ENCODE measurements at places on chromosomes 12 and 14.

DNA sequence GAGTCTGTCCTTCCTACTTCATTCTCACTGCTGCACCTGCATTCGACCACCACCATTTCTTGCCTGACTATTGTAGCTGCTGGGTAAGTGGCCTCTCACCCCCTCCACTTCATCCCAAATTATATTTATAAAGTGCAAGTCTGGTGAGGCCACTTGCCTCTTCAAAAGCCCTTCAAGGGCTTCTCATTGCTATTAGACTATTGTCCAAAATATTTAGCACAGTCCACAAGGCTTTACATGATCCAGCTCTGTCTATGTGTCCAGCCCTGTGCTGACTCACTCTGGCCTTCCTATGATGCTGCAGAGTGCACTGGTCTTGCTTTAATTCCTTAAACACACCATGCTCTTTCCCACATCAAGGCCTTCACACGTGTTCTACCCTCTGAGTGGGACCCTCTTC lies 46.0 kb downstream of the PAH start:
- no peak for DNase-seq

DNA sequence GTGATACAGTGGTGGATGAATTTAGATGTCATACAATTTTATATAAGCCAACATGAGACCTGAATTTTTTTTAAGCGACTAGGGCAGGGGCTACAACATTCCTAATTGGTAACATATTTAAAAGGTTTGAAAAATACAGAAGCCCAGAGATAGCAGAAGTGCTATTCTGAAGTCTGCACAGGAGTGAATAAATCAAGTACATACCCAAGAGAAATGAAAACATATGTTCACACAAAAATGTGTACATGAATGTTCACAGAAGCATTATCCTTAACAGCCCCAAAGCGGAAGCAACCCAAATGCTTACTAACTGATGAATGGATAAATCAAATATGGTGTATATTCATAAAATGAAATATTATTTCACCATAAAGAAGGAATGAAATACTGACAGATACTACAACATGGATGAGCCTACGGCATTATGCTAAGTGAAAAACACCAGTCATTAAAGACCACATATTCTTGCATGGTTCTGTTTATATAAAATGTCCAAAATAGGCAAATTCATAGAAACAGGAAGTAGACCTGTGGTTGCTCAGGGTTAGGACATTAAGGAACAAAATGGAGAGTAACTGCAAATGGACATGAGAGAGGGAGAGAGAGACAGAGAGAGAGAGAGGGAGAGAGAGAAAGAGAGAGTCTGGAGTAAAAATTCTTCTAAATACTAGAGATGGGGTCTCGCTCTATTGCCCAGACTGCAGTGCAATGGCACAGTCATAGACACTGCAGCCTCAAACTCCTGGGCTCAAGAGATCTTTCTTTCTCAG lies 28.0 kb upstream of the GXYLT1 start:
- no peak for DNase-seq

GRCh38 chr14:68263563-68264259 lies 444.1 kb downstream of the RAD51B start:
- DNase-seq = no peak

DNA sequence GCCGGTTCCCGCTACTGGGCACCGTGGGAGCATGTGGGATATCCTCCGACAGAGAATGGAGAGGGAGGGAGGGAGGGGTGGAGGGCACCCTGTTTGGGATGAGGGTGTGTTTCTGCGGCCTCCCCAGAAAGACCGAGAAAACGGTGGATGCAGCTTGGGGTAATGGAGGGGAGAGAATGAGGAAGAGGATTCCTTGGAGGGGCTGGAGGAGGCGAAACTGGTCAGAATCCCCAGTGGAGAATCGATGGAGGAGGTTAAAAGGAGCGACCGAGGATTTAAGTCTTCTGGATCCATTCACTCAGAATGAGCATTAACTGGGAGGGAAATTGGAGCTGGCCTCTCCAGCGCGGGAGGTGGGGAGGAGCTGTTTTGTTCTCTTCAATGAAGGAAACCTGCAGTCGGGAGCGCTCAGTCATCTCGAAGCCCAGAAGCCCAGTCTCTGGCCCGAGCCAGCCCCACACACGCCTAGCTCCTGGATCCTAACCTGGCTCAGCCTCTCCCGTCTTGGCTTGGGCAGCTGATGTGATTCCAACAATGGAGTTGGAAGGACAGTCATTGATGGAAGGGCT lies 581 bp downstream of the ARG2 start:
- no peak for DNase-seq

DNA sequence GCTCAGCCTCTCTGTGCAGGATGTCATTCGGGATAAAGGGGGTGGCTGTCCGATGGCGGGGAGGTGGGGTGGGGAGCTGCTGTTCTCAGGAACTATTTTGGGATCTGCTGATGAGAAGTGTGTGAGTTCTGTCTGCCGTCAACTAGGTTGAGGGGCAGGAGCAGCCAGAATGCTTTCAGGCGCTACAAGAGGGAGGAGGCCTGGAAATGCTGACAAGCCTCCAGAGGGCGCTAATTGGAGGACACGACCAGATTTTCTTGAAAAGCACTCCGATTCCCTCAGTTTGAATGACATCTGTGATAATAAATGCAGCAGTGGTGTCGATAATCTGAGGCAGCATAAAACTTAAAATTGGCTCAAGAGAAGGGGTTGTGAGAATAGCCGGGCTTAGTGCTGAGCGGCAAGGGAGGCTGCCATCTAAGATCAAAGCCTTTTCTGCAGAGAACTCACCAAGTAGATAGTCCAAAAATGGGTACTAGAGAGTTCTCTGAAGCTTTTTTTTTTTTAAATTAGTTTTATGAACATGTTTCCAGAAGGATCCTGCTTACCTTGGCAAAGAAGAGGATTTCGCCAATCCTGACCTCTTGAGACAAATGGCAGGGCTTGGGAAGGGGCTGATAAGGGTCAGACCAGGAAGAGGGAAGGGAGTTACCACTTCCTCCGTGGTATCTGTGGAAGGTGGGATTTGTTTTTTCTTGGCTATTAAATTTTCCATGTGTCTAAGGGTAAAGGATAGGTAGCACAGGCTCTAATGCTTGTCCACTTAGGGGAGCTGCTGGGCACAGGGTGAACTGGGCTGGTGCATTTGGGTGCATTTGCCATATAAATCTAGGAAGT lies 94.4 kb downstream of the CRACR2A start:
- DNase-seq = peak; percentile 8

DNA sequence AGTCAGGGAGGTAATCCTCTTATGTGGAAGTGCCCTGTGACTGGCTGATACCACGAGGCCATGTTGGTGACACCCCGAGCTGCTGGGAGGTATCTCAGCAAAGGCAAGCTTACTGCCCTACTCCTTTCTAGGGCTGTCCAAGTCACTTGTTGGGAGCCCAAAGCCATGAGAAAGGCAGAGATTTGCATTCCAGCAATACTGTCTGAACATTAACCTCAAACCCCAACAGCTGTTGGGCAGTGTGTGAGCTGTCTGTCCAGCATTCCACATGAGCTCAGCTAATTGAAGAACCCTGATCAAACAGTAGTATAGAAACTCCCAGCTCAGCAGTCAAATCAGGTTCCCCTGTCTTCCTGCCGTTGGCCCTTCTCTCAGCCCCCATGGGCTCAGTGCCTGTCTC lies 9.2 kb downstream of the ABHD4 start:
- no peak for DNase-seq

DNA sequence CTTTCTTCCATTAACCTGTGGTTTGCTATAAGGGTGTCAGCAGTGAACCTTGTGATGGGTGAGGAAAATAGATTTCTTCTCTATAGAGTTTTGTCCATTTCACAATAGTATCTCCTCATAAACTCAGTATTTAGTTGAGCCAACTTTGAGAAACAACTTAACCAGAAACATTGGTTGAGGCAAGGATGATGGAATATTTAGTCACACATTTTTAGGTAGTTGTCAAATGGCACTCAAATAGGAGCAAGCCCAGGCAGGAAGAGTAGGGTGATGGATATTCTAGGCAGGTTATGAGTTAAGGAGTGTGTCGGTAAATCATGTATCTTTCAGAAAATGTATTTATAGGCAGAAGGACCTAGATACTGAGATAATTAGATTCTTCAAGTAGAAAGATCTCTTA lies 1267.6 kb downstream of the SLC16A7 start:
- DNase-seq = no peak

- no peak for DNase-seq
Observed at GRCh38 chr12:57759360-57759980, 4.6 kb downstream of the MARCHF9 start.

DNA sequence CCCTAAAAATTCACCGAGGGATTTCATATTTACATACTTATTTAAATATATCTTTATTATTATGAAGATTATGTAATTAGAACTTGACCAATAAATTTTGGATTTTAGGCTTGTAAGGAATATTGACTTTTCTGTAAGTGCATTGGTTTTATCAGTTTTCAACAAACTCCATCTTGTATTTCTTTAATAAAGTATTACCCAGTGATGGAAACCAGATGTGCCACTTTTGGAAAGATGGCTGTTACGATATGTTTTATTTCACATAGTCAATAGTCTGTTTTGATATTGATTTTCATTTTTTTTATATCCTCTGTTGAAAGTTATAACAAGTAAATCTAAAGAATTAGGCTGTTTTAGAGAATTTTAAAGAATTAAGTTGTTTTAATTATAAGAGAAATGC lies 1.8 kb downstream of the MON2 start:
- no peak for DNase-seq

- DNase-seq = no peak
Observed at GRCh38 chr12:69123919-69124638, 115.3 kb upstream of the CPSF6 start.

- no peak for DNase-seq
Observed at GRCh38 chr12:90936230-90937005, 18.6 kb downstream of the CCER1 start.

- no peak for DNase-seq
Observed at GRCh38 chr14:96538990-96539317, 36.8 kb downstream of the PAPOLA start.

GRCh38 chr12:109951136-109951535 lies 45.0 kb downstream of the GIT2 start:
- DNase-seq = no peak

GRCh38 chr12:43113135-43113534 lies 438.9 kb downstream of the ADAMTS20 start:
- no peak for DNase-seq

GRCh38 chr14:77139540-77140358 lies 1.8 kb downstream of the ZDHHC22 start:
- peak; percentile 42 for DNase-seq

Measured in stimulated activated CD4-positive, alpha-beta T cell treated with anti-CD3 and anti-CD28 coated beads, Interleukin-1b, Interleukin-23, amount 100 ng/mL, for 24 hours (primary cell).